ENCODE measurements at places on chromosomes 11 and 22.

GRCh38 chr11:88335284-88335683 is 2.3 kb downstream of the CTSC start:
- H3K27ac ChIP-seq: peak overlapping the region; percentile 66
- H3K36me3 ChIP-seq: peaks cover 59% of the 10 kb centered on the region
- no peaks in the 10 kb centered on the region for H3K27me3 ChIP-seq
- DNase-seq: no peak

- no peak for DNase-seq
- H3K27me3 ChIP-seq: peaks cover 8% of the 10 kb centered on the region
- no peak within 1 kb of the TSS for H3K27ac ChIP-seq
These were observed at the start of gene AIFM3 for GRCh38 chr22:20966883-20967696. Gene AIFM3, plus strand, starts transcription at chr22:20967255. Its CDS starts 690 bp downstream, at chr22:20967945.

DNA sequence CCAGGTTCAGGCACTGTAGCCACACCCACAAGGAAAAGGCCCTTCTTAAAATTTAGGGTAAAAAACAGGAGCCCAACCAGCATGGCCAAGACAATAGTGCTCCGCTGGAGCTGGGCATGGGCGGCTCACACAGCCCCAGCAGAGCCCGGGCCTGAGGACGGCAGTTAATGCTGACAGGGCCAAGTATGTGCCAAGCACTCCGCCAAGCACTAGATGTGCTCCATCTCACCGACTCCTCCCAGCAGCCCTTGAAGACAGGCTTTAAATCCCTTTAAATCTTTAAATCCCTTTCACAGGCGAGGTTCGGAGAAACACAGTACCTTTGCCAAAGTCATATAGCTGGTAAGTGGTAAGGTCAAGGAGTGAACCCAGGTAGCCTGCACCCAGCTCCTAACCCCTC is 4.8 kb downstream of the ARFGAP2 start:
- H3K27ac ChIP-seq: no peak overlapping the region
- H3K36me3 ChIP-seq: peaks cover 45% of the 10 kb centered on the region
- peaks cover 43% of the 10 kb centered on the region for H3K4me1 ChIP-seq
- DNase-seq: no peak
- H3K4me3 ChIP-seq: no peak overlapping the region

DNA sequence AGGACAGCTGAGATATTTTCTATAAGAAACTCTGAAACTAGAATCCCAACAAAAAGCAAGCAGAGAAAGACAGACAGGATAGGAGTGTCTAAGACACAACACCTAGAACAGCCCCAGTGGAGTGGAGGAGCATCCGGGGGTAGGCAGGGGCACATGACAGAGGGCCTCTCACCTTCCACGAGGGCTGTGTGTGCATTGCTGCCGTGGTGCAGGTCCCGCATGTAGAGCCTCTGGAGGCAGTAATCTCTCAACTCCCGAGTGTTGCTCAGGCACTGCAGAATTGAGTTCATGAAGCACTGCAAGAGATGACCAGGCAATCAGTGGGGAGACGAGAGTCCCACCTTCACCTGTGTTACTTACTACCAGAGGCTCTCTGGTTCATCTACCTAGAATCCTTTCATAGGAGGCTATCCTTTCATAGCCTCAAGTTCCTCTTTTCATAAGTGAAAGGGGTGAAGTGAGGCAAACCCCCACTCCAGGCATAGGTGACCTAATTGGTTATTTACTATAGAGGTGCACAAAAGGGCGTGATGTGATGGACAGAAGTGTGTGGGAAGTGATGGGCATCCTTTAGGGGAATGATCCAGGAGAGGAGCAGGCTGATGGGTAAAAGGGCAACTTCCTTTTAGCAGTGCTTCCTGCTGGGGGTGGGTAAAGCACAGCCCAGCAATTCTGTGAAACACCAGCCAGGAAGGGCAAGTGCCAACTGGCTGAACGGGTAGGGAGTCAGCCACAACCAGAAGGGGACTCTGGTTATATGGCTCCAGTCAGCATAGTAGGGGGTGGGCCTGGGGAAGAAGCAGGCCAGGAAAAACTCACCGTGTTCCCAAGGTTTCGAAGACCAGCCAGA is 13.1 kb upstream of the MFRP start:
- no peak overlapping the region for H3K27ac ChIP-seq
- H3K27me3 ChIP-seq: peaks cover 40% of the 10 kb centered on the region
- H3K36me3 ChIP-seq: no peaks in the 10 kb centered on the region

DNA sequence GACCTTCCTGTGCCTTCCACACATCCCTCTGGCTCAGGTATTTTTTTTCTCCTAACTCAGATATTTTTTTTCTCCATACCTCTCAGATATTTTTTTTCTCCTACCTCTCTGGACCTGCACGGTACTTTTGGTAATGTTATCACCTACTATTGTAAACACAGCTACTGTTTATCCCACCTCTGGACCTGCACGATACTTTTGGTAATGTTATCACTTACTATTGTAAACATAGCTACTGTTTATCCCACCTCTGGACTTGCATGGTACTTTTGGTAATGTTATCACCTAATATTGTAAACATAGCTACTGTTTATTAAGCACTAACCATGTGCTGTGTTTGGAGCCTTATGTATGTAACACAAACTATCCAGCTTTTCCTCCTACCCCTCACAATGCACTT is 12.1 kb upstream of the UPB1 start:
- peaks cover 9% of the 10 kb centered on the region for H3K4me1 ChIP-seq
- no peaks in the 10 kb centered on the region for H3K36me3 ChIP-seq
- H3K27me3 ChIP-seq: peaks cover 5% of the 10 kb centered on the region
- DNase-seq: no peak
- no peak overlapping the region for H3K27ac ChIP-seq
- H3K4me3 ChIP-seq: no peak overlapping the region

DNA sequence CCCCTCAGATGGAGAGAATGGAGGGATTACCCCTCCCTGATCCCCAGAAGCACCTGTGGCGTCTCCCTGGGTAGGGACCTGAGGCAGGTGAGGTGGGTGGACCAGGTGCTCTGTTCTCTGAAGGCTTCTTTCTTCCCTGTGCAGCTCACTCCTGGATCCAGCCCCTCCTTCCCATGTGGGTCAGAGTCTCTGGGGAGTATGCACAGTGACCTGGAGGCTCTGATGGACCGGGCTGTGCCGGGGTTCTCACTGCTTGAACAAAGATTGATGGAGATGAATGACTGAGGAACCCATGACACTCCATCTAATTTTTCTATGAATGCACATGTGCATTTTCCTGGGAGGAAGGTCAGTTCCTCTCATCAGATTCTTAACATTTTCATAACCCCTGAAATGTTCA is 78.6 kb upstream of the SHANK2 start:
- H3K36me3 ChIP-seq: no peaks in the 10 kb centered on the region
- no peak overlapping the region for H3K27ac ChIP-seq
- no peaks in the 10 kb centered on the region for H3K4me1 ChIP-seq
- no peak overlapping the region for H3K4me3 ChIP-seq
